ENCODE measurements at places on chromosomes 11 and 22.

DNA sequence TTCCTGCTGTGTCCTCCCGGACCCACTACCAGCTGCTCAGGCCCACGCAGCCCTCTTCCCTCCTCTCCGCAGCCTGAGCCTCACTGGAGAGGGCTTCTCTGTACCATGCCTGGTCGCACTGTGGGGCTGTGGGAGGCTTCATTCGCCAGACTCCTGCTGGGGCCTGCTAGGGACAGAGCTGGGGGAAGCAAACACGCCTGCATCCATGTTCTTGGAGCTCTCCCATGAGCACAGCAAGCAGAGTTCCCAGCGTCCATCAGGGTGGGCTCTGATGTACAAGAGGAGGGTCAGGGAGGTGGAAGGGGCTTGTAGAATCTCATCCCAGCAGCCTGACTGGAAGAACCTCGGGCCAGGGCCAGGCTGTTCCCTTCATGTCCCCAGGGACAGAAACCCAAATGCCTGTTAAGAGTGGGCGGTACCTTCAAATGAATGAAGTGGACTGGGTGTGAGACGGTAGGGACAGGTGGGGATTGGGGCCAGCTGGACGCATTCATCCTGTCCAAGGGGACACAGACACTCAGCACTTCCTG, 59.9 kb downstream of the MPPED1 start:
- no peaks in the 10 kb centered on the region for H3K4me1 ChIP-seq
- no peaks in the 10 kb centered on the region for H3K36me3 ChIP-seq
- no peaks in the 10 kb centered on the region for H3K27me3 ChIP-seq
- no peak overlapping the region for H3K27ac ChIP-seq

DNA sequence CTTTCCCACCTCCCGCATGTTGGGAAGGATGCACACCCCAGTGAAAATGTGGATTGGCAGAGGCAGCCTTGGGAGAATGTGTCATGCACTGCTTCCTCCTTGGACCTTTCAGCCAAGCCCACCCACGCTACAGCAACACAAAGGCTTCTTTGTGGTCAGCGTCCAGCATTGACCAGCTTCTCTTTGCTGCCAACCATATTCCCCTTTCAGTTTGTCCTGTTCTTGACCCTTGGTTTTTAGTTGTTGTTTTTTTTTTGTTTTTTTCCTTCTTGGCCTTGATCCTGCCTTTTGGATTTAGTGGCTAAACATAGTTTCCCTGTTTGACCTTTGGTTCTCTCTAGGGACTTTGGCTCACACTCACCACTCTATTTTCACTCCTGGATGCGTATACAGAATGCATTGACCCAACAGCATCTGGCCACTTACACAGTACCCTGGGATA, 573.6 kb downstream of the INSC start:
- H3K36me3 ChIP-seq: no peaks in the 10 kb centered on the region
- H3K4me1 ChIP-seq: no peaks in the 10 kb centered on the region
- no peaks in the 10 kb centered on the region for H3K27me3 ChIP-seq
- H3K27ac ChIP-seq: no peak overlapping the region
- no peak overlapping the region for H3K4me3 ChIP-seq
- no peak for DNase-seq

- no peaks in the 10 kb centered on the region for H3K27me3 ChIP-seq
- DNase-seq: no peak
- H3K4me3 ChIP-seq: no peak overlapping the region
- H3K27ac ChIP-seq: no peak overlapping the region
These were observed 8.6 kb upstream of the IGLL5 start for GRCh38 chr22:22878801-22879674.

DNA sequence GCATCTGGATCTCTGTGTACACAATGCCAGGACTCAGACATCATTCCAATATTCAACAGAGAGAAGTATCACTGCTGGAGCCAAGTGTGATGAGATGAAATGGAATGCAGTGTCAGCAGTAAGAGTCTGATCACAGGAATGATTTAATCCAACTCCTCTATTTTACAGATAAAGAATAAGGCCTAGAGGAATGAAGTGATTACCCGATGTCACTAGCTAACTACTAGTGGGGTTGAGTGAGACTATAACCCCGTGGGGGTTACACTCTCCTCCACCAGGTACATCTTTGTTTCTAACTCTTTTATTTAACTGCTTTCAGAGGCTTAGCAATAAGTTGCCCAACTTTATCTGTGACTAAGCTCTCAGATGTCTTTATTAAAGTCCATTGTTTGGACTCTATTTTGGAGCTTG, 94.2 kb upstream of the FAT3 start:
- no peaks in the 10 kb centered on the region for H3K36me3 ChIP-seq
- no peak overlapping the region for H3K27ac ChIP-seq
- no peaks in the 10 kb centered on the region for H3K27me3 ChIP-seq
- no peaks in the 10 kb centered on the region for H3K4me1 ChIP-seq
- no peak for DNase-seq

- no peak for DNase-seq
- H3K27ac ChIP-seq: no peak overlapping the region
- no peaks in the 10 kb centered on the region for H3K4me1 ChIP-seq
- H3K4me3 ChIP-seq: no peak overlapping the region
These were observed 157.7 kb upstream of the NECTIN1 start for GRCh38 chr11:119886667-119887230.

GRCh38 chr11:16052750-16053149, 303.6 kb downstream of the SOX6 start:
- no peak for DNase-seq
- no peak overlapping the region for H3K4me3 ChIP-seq
- peaks cover 19% of the 10 kb centered on the region for H3K36me3 ChIP-seq
- H3K27me3 ChIP-seq: no peaks in the 10 kb centered on the region

DNA sequence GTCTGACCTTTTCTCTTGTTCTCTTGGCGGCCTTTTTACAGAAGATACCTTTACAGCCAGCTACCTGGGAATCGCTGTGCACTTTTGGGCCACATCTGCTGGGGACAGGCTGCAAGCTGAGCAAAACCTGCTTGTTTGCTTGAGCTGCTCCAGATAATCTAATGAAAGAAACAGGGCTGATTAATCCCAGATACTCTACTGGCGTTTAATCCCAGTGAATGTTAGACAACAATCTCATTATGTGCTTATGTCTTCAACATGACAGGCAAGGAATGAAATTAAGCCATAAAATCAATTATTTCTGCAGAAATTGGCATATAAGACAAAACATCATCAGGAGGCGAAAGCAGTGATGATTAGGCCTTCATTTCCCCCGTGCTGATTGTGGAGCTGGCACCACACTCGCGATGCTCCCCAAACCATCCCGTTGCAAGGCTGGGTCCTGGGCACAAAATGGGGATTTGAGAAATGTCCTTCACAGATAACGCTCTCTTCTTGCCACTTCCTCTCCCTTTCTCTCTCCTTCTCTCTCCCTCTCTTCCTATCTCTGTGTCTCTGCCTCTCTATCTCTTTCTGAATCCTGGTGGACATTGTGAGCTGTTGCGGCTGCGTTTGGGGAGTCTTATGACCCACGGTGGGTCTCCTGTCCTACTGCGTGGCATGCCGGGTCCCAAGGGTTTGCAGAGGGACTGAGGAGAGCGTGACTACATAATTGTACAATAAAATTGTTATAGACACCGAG, 1053.8 kb downstream of the TBC1D22A start:
- H3K4me3 ChIP-seq: no peak overlapping the region
- no peak overlapping the region for H3K27ac ChIP-seq
- no peaks in the 10 kb centered on the region for H3K36me3 ChIP-seq

- no peaks in the 10 kb centered on the region for H3K36me3 ChIP-seq
- H3K27ac ChIP-seq: no peak overlapping the region
- no peaks in the 10 kb centered on the region for H3K27me3 ChIP-seq
- H3K4me3 ChIP-seq: no peak overlapping the region
- H3K4me1 ChIP-seq: no peaks in the 10 kb centered on the region
- DNase-seq: no peak
These were observed 12.7 kb upstream of the AMOTL1 start for GRCh38 chr11:94755494-94755893.

GRCh38 chr11:25094085-25094802, 597.4 kb downstream of the LUZP2 start:
- DNase-seq: peak; percentile 0
- no peaks in the 10 kb centered on the region for H3K36me3 ChIP-seq
- H3K27me3 ChIP-seq: no peaks in the 10 kb centered on the region
- no peaks in the 10 kb centered on the region for H3K4me1 ChIP-seq
- H3K27ac ChIP-seq: no peak overlapping the region
- H3K4me3 ChIP-seq: no peak overlapping the region

GRCh38 chr11:44941259-44942021, 9.2 kb downstream of the TP53I11 start:
- H3K4me1 ChIP-seq: peaks cover 26% of the 10 kb centered on the region
- H3K27me3 ChIP-seq: no peaks in the 10 kb centered on the region
- no peak for DNase-seq
- H3K36me3 ChIP-seq: peaks cover 26% of the 10 kb centered on the region
- H3K4me3 ChIP-seq: no peak overlapping the region

- no peak overlapping the region for H3K27ac ChIP-seq
- no peak overlapping the region for H3K4me3 ChIP-seq
- no peaks in the 10 kb centered on the region for H3K36me3 ChIP-seq
- no peak for DNase-seq
These were observed 953.2 kb downstream of the OPCML start for GRCh38 chr11:132579136-132579535.

GRCh38 chr11:122308226-122308625, 192.2 kb upstream of the BLID start:
- no peaks in the 10 kb centered on the region for H3K36me3 ChIP-seq
- H3K4me3 ChIP-seq: no peak overlapping the region
- no peaks in the 10 kb centered on the region for H3K4me1 ChIP-seq
- H3K27me3 ChIP-seq: no peaks in the 10 kb centered on the region
- H3K27ac ChIP-seq: no peak overlapping the region

GRCh38 chr11:115984228-115984627, 480.0 kb upstream of the CADM1 start:
- no peaks in the 10 kb centered on the region for H3K36me3 ChIP-seq
- no peak overlapping the region for H3K4me3 ChIP-seq
- H3K4me1 ChIP-seq: no peaks in the 10 kb centered on the region
- no peak overlapping the region for H3K27ac ChIP-seq
- no peaks in the 10 kb centered on the region for H3K27me3 ChIP-seq

- no peak overlapping the region for H3K27ac ChIP-seq
- peaks cover 49% of the 10 kb centered on the region for H3K27me3 ChIP-seq
- DNase-seq: no peak
- H3K4me1 ChIP-seq: no peaks in the 10 kb centered on the region
- H3K36me3 ChIP-seq: no peaks in the 10 kb centered on the region
- H3K4me3 ChIP-seq: no peak overlapping the region
These were observed 5.9 kb upstream of the MRGPRG start for GRCh38 chr11:3224401-3225057.

DNA sequence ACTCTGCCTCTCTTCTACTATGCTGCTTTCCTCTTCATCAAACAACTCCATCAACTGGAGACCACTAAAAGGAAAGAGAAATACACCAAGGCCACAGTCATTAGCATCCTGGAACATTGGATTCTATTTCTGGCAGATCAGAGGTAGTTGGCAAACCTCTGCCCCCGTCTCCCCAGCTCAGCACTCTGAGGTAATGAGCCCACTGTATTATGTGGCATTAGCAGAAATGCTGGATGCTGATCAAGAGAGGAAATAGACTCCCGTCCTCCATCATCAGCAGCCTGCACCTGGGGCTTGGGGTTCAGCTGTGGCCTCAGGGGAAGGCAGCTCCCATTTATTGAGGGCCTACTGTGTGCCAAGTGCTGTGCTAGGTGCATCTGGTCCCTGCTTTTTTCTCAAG, 9.0 kb upstream of the RASD2 start:
- peaks cover 5% of the 10 kb centered on the region for H3K4me1 ChIP-seq
- no peak overlapping the region for H3K27ac ChIP-seq

- peaks cover 32% of the 10 kb centered on the region for H3K4me1 ChIP-seq
- peak; percentile 82 for DNase-seq
- no peak overlapping the region for H3K4me3 ChIP-seq
- H3K27ac ChIP-seq: peak overlapping the region; percentile 54
- peaks cover 61% of the 10 kb centered on the region for H3K36me3 ChIP-seq
- no peaks in the 10 kb centered on the region for H3K27me3 ChIP-seq
These were observed 29.1 kb upstream of the TXNRD2 start for GRCh38 chr22:19970479-19971275.

GRCh38 chr11:44725016-44725685, 1.6 kb upstream of the TSPAN18 start:
- H3K27me3 ChIP-seq: no peaks in the 10 kb centered on the region
- H3K4me1 ChIP-seq: peaks cover 34% of the 10 kb centered on the region
- H3K36me3 ChIP-seq: no peaks in the 10 kb centered on the region
- no peak for DNase-seq
- H3K4me3 ChIP-seq: no peak overlapping the region
- no peak overlapping the region for H3K27ac ChIP-seq

DNA sequence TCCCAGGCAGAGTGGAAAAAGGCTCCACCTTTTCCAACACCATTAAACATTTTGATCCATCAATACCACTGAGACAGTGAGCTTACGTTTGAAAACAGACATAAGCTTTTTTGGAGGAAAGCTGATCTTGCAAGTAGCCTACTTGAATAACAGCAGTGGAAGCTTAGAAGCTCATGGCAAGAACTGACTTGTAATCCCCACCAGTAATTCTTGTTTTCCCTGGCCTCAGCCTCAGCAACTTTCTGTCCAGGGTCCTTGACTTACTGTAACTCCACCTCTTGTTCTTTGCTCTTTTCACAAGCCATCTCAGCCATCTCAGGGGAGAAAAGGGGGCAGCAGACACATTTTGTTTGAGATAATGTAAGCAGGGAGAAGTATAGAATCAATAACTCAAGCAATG, 12.3 kb upstream of the MPZL2 start:
- H3K27me3 ChIP-seq: no peaks in the 10 kb centered on the region
- DNase-seq: no peak
- no peak overlapping the region for H3K4me3 ChIP-seq
- H3K4me1 ChIP-seq: no peaks in the 10 kb centered on the region
- H3K36me3 ChIP-seq: no peaks in the 10 kb centered on the region

DNA sequence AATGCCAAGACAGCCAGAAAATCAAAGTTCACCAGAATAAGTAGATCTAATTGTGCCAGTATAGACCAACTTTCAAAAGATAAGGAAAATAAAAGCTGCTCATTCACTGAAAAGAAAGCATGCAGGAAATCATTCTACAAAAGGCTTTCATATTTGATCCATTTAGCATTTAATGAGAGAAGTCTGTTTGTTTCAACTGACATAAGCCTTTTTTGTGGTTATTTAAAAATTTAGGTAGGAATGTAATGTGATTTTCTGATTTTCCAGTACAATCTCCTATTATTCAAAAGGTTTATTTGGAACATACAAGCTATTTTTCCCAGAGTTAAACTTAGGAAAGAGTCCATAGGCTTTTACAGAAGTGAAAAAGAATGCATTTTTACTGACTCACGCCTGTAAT, 92.7 kb downstream of the SBF2 start:
- no peak overlapping the region for H3K4me3 ChIP-seq
- H3K36me3 ChIP-seq: no peaks in the 10 kb centered on the region
- DNase-seq: no peak
- no peaks in the 10 kb centered on the region for H3K4me1 ChIP-seq
- no peak overlapping the region for H3K27ac ChIP-seq

GRCh38 chr11:31412946-31413345, 43.3 kb downstream of the DNAJC24 start:
- H3K4me1 ChIP-seq: no peaks in the 10 kb centered on the region
- H3K4me3 ChIP-seq: no peak overlapping the region
- no peaks in the 10 kb centered on the region for H3K36me3 ChIP-seq

GRCh38 chr11:890794-891540, 19.6 kb downstream of the CHID1 start:
- H3K27ac ChIP-seq: peak overlapping the region; percentile 10
- H3K4me1 ChIP-seq: no peaks in the 10 kb centered on the region
- H3K27me3 ChIP-seq: no peaks in the 10 kb centered on the region
- H3K4me3 ChIP-seq: no peak overlapping the region
- peaks cover 29% of the 10 kb centered on the region for H3K36me3 ChIP-seq
- DNase-seq: no peak
